ENCODE measurements at places on chromosomes 6 and 20. TPM values are rescaled to one million over a fixed set of nuclear protein-coding genes. Genes with fewer than 3 reads are reported as not detected.

GRCh38 chr6:40472353-40472752, 114.8 kb downstream of the LRFN2 start:
- no peaks in the 10 kb centered on the region for H3K36me3 ChIP-seq
- H3K27ac ChIP-seq, result no peak overlapping the region

DNA sequence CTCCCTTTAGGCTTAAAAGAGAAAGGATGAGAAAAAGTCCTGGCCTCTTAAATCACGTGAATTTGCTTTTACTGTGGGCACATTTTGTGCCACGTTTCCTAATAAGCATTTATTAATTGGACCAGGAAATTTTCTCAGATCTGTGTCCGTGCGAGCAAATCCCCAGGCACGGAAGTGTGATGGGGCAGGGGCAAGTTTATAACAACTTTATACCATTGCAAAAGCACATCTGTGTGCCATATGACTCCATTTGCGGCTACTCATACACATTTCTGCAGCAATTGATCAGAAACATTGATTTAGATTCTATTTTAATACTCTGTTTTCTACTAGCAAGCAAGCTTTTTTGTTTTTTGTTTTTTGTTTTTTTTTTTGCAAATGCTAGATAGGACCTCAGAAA, 373.2 kb downstream of the TAF4 start:
- no peak overlapping the region for H3K27ac ChIP-seq
- H3K36me3 ChIP-seq, result no peaks in the 10 kb centered on the region
- H3K4me1 ChIP-seq, result no peaks in the 10 kb centered on the region
- no peak overlapping the region for H3K4me3 ChIP-seq
- H3K27me3 ChIP-seq, result no peaks in the 10 kb centered on the region

DNA sequence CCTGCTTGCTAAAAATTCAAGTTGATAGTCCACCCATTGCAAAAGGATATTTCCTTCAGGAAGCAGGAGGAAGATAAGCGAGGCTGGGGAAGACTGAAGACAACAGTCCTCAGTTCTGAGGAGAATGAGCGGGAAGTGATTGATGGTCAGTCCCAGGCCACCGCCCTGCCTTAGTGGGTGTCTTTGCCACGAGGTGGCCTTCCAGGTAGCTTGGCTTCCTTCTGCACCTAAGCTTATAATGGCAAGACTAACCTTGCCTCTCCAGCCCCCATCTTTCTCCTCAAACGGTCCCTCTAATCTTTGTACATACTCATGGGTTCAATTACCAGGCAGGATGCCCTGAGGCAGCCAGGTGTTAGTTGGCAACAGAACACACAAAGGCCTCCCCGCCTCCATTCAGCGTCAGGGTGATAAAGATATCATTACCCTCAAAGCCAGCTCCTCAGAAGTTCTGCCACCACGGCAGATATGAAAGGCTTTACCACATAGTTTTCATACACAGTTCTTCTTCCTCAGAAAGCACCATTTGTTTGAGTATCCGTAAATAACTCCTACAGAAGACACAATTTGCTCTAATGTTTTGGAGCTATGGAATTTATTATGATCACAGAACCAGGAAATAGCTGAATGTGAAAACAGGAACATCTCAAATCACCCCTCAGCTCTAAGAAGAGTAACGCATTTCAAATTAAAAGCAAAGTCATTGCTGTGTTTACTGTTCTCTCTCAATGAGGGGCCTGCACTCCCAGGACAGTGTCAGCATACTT, 249.4 kb downstream of the ATXN1 start:
- H3K4me3 ChIP-seq, result peak overlapping the region; percentile 13
- peaks cover 40% of the 10 kb centered on the region for H3K4me1 ChIP-seq
- no peak for DNase-seq

DNA sequence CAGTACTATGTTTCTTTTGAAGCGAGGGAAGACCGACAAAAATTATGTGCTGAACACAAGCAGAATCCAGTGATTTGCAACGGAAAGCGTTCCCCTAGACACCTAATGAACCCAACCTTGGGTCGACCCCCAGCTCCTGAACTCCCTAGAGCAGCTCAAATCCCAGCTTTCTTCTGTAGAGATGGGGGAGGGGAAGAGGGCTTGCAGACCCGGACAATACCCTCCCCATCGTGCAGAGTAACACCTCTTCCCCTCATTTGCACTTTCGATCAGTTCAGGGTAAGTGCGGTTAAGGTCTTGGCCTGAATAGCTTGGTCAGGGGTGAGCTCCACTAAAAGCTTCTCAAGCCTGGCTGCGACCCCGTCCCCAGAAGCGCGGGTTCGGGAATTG, 404 bp downstream of the CEP162 start:
- DNase-seq, result no peak
- peak overlapping the region; percentile 84 for H3K27ac ChIP-seq
- peak overlapping the region; percentile 93 for H3K4me3 ChIP-seq
- peaks cover 2% of the 10 kb centered on the region for H3K36me3 ChIP-seq
- H3K4me1 ChIP-seq, result peaks cover 15% of the 10 kb centered on the region

DNA sequence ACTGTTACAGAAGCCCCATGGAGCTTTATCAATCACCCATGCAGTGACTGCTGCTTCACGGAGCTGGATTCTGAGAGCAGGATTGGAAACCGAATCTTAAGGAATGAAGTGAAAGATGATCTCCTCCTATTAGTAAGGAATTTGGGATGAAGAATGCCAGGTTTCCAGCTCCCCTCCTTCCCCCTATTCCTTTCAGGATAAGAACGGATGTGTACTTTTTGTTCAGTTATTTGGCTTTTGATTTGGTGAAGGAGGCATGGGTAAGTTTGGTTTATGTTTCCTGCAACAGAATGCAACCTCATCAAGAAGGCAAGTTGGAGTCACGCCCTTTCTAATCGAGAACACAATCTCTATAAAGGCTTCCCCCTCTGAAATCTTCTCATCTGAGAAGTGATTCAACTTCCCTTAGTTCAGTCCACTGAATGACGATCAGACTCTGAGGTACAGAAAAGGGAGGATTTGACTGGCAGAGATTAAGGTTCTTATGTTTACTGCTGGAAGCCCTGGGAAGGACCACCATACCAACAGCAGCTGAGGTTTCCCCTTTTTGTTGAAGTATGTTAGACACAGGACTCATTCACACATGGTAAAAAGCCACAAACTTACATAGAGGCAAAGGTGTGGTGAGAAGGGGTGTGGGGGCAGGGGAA, 5.5 kb downstream of the ELMO2 start:
- peak overlapping the region; percentile 95 for H3K27ac ChIP-seq
- peaks cover 17% of the 10 kb centered on the region for H3K36me3 ChIP-seq
- peaks cover 60% of the 10 kb centered on the region for H3K4me1 ChIP-seq
- no peak for DNase-seq

- H3K27ac ChIP-seq, result no peak overlapping the region
- peaks cover 41% of the 10 kb centered on the region for H3K4me1 ChIP-seq
- H3K36me3 ChIP-seq, result peaks cover 38% of the 10 kb centered on the region
These were observed 6.7 kb downstream of the XRN2 start for GRCh38 chr20:21309678-21310467.

GRCh38 chr6:22081709-22082108, 215.1 kb downstream of the PRL start:
- H3K27ac ChIP-seq, result no peak overlapping the region
- H3K4me3 ChIP-seq, result no peak overlapping the region
- no peaks in the 10 kb centered on the region for H3K4me1 ChIP-seq
- no peak for DNase-seq
- no peaks in the 10 kb centered on the region for H3K27me3 ChIP-seq

DNA sequence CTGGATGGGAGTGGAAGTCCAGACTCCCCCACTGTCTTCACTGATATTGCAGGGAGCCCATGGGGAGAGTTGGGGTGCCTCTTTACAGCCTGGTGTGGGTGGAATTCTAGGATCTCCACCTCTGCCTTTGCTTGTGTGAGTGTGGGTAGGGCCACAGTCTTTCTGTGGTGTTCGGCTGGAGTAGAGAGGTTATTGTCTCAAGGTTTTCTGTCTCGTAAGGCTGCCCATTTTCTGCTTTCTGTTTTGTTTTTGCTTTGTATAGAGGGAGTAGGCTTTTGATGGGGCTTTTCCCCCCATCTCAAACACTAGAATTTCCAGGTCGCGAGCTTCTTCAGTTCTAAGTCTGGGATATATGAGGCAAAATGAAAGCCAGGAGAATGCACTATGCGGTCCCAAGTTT, 40.4 kb upstream of the ELMO2 start:
- no peaks in the 10 kb centered on the region for H3K36me3 ChIP-seq
- DNase-seq, result no peak
- H3K4me1 ChIP-seq, result peaks cover 2% of the 10 kb centered on the region
- H3K27me3 ChIP-seq, result peaks cover 37% of the 10 kb centered on the region
- no peak overlapping the region for H3K4me3 ChIP-seq

DNA sequence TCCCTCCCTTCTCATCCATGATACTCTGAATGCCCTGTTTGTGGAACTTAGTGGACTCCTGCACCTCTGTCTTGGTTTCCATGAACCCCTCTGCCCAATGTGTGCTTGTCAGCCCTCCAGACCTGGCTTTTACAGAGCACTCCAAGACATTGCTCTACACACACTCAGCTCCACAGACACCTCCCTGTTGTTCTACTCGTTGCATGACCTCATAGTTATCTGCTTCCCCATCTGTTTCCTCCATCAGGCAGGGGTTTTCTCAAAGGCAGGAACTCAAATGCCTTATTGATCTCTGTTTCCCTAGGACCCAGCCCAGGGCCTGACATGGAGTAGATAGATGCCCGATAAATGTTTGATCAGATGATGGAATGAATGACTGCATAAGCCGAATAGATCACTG, 13.3 kb downstream of the PLCG1 start:
- H3K4me3 ChIP-seq, result peak overlapping the region; percentile 79
- peaks cover 30% of the 10 kb centered on the region for H3K36me3 ChIP-seq
- no peaks in the 10 kb centered on the region for H3K27me3 ChIP-seq
- peak overlapping the region; percentile 97 for H3K27ac ChIP-seq
- no peak for DNase-seq
- peaks cover 89% of the 10 kb centered on the region for H3K4me1 ChIP-seq

DNA sequence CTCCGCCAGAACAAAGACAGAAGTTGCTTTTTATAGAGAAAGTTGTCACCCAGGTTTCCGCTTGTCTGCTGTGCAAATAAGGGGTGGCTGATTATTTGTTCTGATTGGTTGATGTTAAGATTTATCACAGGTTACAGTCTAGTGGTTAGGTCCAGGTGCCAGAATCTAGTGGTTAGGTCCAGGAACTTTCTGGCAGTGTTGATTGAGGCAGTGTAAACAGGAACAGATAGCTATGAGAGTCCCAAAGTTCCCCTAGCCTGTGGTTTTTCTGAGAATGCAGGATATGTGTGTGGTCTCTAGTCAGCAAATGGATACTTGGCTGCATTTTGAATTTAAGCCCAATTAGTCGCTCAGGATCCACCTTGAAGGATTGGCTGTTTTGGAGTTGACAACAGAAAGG, 148.0 kb downstream of the TMEM200A start:
- peak overlapping the region; percentile 93 for H3K27ac ChIP-seq
- peaks cover 62% of the 10 kb centered on the region for H3K36me3 ChIP-seq
- no peak for DNase-seq
- peaks cover 2% of the 10 kb centered on the region for H3K27me3 ChIP-seq
- peaks cover 45% of the 10 kb centered on the region for H3K4me1 ChIP-seq

DNA sequence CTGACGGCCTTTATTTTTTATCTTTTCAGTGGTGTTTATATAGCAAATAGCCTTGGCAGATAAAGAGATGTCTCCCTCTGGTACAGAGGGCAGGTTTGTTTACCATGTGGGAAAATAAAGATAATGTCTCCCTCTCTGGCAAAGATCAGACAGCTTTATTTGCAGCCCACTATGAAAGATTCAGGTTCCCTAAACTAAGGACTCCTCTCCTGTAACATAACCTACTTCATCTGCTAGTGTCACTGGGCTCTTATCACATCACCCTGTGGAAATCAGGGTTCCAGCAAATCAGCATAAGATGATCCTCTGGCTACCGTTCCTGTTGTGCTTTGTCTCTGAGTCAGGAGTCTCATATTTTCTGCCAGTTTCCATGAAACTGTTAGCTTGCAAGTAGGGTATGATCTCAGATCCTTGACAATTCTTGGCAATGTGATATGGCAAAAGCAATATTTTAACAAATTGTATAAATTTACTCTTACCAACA, 3.1 kb downstream of the FBXL4 start:
- no peak overlapping the region for H3K4me3 ChIP-seq
- no peak for DNase-seq
- H3K27ac ChIP-seq, result no peak overlapping the region
- H3K36me3 ChIP-seq, result peaks cover 29% of the 10 kb centered on the region
- H3K4me1 ChIP-seq, result peaks cover 19% of the 10 kb centered on the region

Gene SYCP2
- 15.0 TPM for total RNA-seq

Gene SNHG17
- 70.9 TPM for total RNA-seq

Gene HCRTR2
- not detected for total RNA-seq

Gene MAP1LC3A
- 0.99 TPM for total RNA-seq

Measured in activated naive CD8-positive, alpha-beta T cell treated with anti-CD3 and anti-CD28 coated beads, Interleukin-2, amount 10 ng/mL, durations not matched to agents 7 days and 5 days (primary cell).